ENCODE measurements at places on chromosomes 3 and 15.

GRCh38 chr3:157077565-157077991, 82.4 kb downstream of the CCNL1 start:
- no peak for DNase-seq

- no peak for DNase-seq
Measured at GRCh38 chr3:78963771-78964170, 804.0 kb downstream of the ROBO1 start.

DNA sequence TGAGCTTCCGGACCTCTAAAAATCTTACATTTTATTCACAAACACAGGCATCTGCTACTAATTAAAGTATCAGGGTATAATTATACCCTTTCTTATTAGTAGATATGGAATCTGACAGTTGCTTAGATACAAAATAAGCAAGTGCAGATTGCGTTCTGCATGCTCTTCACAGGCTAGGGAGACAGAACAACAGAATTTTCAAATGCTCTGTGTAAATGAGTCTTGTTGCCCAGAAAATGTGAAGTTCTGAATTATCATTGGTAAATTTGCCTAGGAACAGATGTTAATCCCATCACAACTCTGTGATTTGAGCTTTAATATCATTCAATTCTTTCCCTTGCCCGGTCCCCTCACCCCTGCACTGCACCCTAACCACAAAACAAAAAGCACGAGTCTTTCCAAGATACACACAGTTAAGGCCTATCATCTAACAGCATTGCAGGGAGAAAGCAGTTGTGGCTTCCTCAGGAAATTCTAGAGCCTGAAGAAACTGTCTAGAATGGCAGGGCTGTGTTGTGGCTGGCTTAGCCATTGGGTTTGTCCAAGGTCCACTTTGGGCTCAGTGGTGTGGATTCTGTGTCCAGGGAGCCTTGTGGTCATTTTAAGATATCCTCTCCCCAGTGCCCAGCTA, 119.8 kb downstream of the PDCD6IP start:
- no peak for DNase-seq

GRCh38 chr3:187072511-187072910, 66.8 kb downstream of the RPL39L start:
- DNase-seq, result no peak

DNA sequence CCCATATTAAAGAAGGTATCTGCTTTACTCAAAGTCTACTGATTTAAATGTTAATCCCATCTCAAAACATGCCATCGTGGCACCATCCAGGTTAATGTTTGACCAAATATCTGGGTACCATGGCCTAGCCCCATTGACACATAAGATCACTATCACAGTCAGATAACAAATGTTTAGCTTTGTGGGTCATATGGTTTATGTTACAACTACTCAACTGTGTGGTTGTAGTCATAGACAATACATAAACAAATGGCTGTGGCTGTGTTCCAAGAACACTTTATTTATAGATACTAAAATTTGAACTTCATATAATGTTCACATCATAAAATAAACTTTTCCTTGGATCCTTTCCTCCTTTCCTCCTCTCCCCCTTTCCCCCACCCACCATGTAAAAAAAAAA, 9.8 kb upstream of the SNRPN start:
- no peak for DNase-seq

- DNase-seq, result no peak
Measured at GRCh38 chr15:87215100-87215499, 1041.4 kb downstream of the NTRK3 start.

GRCh38 chr3:152291649-152292066, 22.9 kb downstream of the MBNL1 start:
- DNase-seq, result no peak

GRCh38 chr3:193813501-193813830, 220.5 kb downstream of the OPA1 start:
- no peak for DNase-seq

GRCh38 chr3:41101231-41101630, 98.1 kb upstream of the CTNNB1 start:
- DNase-seq, result no peak

GRCh38 chr15:64000183-64000951, 45.9 kb downstream of the DAPK2 start:
- DNase-seq, result no peak

DNA sequence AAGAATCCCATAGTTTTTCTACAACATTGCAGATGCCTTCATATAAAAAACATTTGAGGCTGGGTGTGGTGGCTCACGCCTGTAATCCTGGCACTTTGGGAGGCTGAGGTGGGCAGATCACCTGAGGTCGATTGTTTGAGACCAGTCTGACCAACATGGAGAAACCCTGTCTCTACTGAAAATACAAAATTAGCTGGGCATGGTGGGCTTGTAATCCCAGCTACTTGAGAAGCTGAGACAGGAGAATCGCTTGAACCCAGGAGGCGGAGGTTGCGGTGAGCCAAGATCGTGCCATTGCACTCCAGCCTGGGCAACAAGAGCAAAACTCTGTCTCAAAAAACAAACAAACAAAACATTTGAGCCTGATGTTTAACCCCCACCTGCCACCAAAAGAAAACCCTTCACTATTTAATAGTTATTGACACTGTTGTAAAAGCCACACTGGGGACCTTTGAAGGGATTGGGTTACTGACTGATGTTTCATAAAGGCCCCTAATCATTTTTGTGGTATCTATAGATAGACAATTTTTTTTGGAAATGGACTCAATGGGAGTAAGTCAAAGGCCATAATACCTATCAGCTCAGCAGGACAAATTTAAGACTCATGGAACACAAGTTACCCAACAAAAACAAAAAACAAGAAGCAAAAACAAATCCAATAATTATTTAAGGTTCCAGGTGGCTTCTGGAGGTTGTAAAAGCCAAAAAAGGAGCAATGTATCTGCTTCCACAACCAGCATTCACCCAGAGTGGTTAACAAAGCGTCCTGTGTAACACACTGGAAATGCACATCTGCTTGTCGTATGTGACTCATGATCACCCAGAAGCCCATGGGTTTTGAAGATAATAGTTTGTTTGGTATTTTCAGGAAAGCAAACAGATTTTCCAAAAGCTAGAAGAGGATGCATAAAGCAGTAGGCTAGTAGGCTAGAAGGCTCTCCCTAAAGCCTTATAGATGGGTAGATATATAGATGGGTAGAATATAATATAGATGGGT, 41.2 kb downstream of the CDCP1 start:
- no peak for DNase-seq

DNA sequence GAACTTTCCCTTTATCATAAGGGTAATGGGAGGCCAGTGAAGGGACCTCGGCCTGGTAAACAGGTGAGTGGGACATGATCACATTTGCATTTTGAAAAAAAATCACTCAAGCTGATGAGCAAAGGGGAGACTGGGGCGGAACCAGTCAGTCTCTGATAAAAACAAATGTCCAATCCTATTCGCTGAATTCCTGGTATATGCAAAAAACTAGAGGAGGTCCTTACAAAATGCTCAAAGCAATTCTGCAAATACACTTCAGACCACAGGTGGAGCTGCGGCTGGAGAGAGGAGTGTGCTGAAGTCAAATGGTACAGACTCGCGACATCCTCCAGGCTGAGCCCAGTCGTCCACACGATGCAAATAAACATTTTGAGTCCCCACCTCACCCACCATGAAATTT, 166.7 kb downstream of the FOXP1 start:
- no peak for DNase-seq

GRCh38 chr3:131216801-131217200, 164.8 kb upstream of the NUDT16 start:
- DNase-seq, result no peak

Measured in activated CD4-positive, alpha-beta T cell treated with anti-CD3 and anti-CD28 coated beads, Interleukin-2, amount 50 U/mL, for 4 hours (primary cell).